Heart right ventricle (tissue), 16 donors: ENCODE measurements at places on chromosomes 12 and 14. TPM values are rescaled to one million over a fixed set of nuclear protein-coding genes. Genes with fewer than 3 reads are reported as not detected.

DNA sequence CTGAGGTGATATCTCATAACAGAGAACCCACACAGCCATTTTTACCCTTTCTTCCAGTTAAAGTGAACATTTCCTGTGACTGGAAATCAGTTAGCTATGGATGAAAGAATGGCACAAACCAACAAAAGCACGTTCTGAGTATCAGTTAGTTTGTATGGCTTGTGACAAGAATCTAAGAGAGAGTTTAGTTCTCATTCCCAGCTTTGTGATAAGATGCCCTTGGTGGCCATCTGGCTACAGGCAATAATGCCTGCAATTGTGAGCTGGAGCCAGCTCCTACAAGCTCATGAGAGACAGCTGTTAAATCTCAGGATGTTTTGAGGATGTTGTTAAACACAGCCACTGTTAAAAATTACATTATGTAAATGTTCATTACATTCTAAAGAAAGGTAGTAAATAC lies 122.0 kb upstream of the FRMD6 start:
- no peak for DNase-seq

GRCh38 chr14:95620659-95621059 lies 65.6 kb upstream of the TCL1B start:
- no peak for DNase-seq

DNA sequence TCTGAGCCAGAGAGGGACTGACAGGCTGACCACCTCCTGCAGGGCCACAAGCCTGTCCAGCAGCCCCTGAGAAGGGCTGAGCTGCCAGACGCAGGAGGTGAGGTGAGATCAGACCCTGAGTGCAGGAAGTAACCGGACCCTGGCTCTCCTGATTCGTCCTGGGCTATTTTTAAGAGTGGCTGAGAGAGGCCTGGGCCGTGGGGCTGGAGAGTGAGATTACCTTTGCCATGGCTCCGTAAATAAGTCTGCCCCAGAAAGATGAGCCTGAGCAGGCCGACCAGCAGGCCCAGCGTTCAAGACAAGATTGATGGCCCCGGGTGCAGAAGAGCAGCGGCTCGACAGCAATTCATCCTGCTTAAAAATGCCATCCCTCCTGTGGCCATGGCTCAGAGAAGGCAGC lies 54.2 kb downstream of the SPTB start:
- DNase-seq = peak; percentile 30

GRCh38 chr12:113461666-113462065 lies 10.0 kb downstream of the LHX5 start:
- DNase-seq = no peak

DNA sequence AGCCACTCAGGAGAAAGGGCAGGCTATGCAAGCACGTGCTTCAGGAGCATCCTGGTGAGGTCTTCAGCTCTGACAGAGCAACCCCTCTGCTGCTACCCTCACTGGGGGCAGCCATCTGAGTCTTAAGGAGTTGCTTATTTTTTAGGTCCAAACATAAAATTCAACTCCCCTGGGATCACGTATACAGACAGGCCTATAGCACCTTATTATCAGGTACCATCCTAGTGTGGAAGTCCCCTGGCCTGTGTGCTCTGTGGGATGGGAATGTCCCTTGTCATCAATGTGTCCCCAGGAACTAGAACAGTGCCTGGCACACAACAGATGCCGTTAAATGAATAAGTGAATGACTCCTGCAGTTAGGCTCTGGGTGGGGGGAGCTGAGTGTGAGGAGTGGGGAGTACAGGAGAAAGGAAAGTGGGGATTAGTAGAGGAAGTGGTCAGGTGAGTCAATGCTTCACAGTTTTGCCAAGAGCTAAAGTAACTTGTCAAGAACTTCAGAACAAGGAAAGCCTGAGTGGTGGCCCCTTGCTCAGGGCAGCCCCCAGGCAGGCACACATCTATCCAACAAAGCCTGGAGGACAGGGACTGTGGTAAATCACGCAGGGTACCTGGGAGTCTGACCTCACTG lies 33.5 kb downstream of the DAD1 start:
- DNase-seq = no peak

- DNase-seq = peak; percentile 14
Measured at GRCh38 chr14:53900499-53900898, 56.1 kb downstream of the BMP4 start.

TMPRSS12 gene
- not detected for total RNA-seq

- no peak for DNase-seq
Measured at GRCh38 chr14:106586098-106586704, 1059.8 kb downstream of the TMEM121 start.

DNA sequence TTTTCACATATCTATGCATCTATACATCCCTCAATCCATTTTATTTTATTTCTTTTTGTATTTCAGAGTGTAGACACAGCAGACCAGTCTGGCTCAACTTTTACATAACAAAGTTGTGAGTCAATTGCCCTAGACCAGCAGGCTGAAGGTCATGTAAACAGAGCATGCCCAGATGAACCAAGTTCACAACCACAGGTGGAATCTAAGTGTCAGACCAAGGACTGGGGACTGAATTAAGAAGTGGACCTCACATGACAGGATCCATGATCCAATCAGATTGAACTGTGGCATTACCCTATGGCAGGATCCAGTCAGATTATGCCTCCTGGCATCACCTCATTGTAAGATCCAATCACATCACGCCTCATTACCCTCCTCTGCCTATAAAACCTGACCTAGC lies 455.8 kb downstream of the SOX5 start:
- no peak for DNase-seq
